H1 (cell line): ENCODE measurements at places on chromosomes 16 and 17.

DNA sequence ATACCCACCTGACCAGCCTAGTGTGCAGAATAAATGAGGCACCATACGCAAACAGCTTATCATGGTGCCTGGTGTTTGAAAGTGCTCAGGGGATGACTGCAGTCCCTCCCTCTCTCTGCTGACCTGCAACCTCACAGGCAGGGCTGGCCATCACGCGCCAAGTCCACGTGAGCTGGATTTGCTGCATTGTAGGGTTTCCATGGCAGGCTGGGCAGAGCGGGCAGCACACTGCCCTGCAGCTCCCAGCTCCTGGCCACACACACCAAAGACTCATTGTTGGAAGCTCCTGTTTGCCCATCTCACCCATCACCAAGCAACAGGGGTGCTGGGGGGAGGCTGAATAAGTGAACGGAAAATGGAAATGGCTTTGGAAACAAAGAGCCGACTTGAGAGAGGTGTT is 81.8 kb downstream of the IRX3 start:
- DNase-seq: no peak

- DNase-seq: no peak
Observed at GRCh38 chr17:55996826-55997225, 156.4 kb upstream of the ANKFN1 start.

DNA sequence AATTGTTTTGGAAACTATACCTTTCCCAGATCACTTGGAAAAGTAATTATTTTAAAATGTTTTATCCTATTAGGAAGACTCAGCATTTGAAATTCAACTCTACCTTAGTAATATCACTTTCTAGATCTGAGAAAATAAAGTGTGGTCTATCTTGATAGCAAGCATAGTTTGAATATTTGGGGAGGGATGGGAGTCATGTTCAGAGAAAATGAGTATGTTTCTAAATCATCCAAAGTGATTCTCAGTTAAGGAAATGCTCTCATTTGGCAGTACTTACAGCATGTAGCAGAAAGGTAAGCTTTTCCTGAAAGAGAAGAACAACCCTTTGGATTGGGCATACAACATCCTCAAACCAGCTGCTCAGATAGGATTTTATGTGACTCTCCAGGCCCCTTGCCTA is 6.9 kb downstream of the C17orf75 start:
- DNase-seq: no peak

- DNase-seq: no peak
Observed at GRCh38 chr17:51820252-51820651, 338.3 kb downstream of the CA10 start.

GRCh38 chr17:40611840-40612474 is 35.7 kb downstream of the SMARCE1 start:
- no peak for DNase-seq

GRCh38 chr17:801660-802059 is 19.5 kb downstream of the MRM3 start:
- no peak for DNase-seq

DNA sequence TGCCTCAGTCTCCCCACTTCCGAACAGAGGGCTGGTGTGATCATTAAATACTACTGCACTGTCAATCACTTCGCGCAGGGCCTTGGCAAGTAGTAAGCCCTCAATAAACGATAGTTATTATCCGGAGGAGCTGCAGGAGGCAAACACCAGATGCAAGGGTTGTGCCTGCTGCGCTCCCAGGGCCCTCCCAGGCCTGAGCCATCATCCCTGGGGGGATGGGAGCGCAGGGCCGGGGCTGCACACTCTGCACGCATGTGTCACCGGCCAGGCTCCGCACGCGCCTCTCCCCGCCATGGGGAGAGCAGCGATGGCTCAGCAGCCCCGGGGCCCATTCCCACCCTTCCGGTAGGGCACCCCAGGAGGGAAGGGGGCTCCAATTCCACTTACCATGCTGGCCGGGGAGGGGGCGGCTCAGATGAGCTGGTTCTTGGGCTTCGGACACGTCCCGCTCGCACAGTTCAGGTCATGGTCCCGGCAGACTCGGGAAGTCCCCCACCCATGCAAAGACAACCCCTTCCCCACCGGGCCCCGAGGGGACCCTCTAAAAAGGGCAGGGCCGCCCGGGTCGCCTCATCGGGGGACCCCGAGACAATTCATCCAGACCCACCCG is 681 bp downstream of the XPO6 start:
- DNase-seq: no peak

DNA sequence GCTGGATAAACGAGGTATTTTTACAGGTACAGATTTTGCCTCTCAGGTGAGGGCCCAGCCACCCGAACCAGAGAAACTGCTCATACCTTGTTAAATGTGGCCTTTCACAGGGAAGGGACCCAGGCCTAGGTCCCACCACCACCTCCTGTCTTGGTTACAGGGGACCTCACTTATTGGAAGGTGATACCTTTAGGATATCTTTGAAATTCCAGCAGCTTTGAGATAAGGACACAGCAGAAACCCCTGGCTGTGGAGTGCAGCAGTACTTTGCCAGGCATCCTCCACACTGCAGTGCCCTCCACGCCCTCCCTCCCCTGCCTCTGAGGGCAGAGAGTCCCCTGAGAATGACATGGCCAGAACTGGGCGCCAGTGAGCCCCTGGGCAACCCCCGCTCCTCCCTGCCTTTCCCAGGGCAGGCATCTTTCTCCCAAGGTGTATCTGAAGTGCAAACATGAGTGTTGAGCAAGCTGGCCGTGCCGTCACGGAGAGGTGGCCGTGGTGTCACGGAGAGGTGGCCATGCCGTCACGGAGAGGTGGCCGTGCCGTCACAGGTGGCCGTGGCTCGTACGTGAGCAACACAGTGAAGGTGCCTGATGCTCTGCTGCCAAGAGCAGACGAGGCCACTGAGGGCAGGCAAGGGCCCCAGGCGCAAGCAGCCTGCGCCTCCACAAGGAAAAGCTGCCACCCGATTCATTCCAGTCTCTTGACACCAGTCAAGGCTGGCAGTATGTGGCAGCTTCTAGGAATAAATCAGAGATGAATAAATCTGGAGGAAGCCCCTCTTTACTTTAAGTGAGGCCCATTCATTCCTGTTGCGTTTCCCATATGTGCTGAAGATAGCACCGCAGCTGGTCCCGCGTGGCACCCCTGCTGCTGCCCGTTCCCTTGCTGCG is 134.5 kb upstream of the CHMP6 start:
- no peak for DNase-seq

DNA sequence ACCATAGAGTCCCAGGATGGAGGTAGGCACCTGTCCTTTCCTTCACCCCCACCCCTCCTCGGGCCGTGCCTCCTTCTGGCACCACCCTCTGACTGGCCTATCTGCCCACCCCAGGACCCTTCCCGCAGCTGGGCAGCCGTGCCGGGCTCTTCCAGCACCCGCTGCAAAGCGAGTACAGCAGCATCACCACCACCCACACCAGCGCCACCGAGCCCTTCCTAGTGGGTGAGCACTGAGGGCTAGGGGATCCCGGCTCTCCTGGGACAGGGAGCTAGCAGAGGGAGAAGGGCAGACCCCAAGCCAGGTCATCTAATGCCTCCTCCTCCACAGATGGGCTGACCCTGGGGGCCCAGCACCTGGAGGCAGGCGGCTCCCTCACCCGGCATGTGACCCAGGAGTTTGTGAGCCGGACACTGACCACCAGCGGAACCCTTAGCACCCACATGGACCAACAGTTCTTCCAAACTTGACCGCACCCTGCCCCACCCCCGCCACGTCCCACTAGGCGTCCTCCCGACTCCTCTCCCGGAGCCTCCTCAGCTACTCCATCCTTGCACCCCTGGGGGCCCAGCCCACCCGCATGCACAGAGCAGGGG is 7.8 kb downstream of the GALK1 start:
- DNase-seq: no peak

DNA sequence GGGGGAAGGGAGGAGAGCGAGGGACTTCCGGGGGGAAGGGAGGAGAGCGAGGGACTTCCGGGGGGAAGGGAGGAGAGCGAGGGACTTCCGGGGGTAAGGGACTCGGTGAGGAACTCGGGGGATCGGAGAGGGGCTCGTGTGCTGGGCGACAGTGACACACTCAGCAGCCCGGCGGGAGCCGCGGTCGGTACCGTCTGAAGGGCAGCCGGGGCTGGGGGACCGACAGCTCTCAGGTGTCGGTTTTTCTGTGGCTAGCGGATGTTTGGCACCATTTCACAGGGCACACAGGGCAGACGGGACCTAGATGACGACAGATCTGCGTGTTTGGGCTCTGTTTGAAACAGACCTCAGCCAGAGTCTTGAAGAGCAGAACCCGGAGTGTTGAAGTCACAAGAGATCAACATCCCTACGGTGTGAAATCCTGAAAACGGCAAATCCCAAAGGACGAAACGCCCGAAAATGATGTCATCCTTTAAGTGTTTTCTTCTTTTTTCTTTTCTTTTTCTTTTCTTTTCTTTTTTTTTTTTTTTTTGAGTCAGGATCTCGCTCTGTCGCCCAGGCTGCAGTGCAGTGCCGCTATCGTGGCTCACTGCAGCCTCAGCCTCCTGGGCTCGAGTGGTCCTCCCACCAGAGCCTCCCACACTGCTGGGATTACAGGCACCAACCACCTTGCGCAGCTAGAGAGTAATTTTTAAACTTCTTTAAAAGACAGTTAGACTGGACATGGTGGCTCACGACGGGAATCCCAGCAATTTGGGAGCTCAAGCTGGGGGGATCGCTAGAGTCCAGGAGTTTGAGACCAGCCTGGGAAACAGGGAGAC is 23.9 kb downstream of the ZNF778 start:
- DNase-seq: peak; percentile 70

GRCh38 chr17:74212913-74213791 is at the start of gene TTYH2:
Gene TTYH2 (plus strand): TSS chr17:74213571. CDS start chr17:74213588, 17 bp downstream.
- peak; percentile 81 for DNase-seq
